CD14-positive monocyte (primary cell): ENCODE measurements at places on chromosomes 1 and 21.
A peak's percentile ranks its signal among the peaks of the same experiment; 100 is the strongest.

- DNase-seq = no peak
Measured at GRCh38 chr21:36964827-36965719, 1.4 kb downstream of the HLCS start.

GRCh38 chr1:31227891-31228568 is 11.7 kb downstream of the NKAIN1 start:
- DNase-seq = no peak

GRCh38 chr21:32348604-32349332 is 44.0 kb downstream of the URB1 start:
- DNase-seq = no peak

DNA sequence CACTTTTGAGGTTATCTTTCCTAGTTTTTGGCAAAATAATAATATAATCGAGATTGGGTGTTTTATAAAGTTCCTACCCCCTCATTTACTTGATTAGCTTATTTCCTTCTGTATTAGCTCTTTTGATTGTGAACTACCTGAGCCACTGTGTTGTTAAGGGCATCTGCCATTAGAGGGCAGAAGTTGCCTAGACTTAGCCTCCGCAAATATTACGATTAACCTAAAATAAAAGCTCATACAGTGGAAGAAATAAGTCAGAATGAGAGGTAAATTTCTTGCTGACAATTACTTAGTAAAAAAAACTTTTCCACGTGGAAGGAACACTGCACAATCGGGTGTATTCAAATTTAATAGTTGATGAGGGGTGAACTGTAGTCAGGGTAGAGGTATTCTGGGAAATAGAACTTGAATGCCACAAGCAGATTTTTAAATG is 2.3 kb downstream of the H3-3A start:
- peak; percentile 54 for DNase-seq

DNA sequence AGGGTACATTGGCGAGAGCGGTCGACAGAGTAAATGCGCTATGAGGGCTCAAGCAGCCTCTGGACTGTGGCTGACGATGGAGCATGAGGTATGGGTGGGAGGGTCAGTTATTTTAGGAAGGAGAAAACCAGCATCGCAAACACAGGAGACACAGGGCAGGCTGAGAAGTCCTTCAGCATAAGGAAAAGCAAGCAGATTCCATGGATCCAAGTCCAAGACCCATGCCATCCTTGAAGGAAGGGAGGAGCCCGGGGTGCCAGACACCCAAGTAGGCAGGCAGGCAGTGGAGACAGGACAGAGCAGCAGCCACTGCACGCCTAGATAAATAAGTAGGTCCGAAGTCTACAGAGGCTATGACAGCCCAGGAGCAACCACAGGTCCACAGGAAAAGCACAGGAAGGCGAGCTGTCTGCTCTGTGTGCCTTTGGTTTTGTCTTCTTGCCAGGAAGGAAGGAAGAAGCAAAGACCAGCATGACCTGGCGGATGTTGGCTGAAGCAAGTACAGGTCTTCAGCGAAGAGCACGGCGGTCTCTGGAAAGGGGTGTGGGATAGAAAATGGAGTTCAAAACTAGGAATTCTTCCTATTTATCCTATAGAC is 76.4 kb upstream of the SLC45A1 start:
- no peak for DNase-seq
